ENCODE measurements at places on chromosomes 5 and 9.

GRCh38 chr9:110744715-110745384, 76.3 kb downstream of the MUSK start:
- no peak for DNase-seq

GRCh38 chr5:95727764-95728191, 3.4 kb upstream of the RHOBTB3 start:
- no peak for DNase-seq

- no peak for DNase-seq
These were observed 1.6 kb upstream of the GZMK start for GRCh38 chr5:55022450-55022849.

DNA sequence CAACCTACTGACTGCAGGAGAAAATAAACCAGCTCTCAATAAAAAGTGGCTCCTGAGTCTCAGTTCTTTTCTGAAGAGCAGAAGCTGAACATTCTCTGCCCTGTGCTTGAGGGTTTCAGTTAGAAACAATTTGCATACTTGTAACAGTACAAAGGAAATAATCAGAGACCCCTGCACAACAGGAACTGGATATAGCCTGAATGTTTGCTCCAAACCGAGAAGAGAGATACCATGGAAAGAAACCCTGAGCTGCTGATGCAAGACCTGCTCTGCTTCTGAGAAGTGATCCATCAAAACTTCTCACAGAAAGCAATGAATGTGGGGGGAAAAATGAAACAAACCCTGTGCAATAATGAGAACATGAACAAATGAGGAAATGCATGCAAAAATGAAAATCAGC, 592.9 kb downstream of the SEMA5A start:
- no peak for DNase-seq

DNA sequence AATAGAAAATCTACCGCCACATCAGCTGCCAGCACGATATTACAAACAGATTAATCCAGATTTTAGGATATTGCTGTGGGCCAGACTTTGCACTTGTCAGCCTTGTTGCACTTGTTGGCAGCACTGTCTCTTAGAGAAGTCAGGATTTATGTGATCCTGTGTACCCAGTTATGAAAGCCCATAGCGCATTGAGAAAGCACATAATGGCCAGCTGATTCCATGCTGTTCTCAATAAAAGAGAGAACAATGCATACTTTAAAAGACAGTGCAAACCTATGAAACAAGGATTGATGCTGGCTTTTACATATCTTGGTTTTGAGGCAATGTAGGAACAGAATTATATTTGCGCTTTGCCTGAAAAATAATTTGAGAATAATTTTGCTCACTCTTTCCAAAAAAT, 140.8 kb downstream of the CEP120 start:
- no peak for DNase-seq

GRCh38 chr5:5598547-5599113, 176.2 kb downstream of the ICE1 start:
- no peak for DNase-seq
